Smooth muscle cell of the brain vasculature (primary cell): ENCODE measurements at places on chromosomes 4 and X.

GRCh38 chr4:2295900-2296442 lies 34.1 kb upstream of the MXD4 start:
- DNase-seq, result no peak

- no peak for DNase-seq
These were observed 538 bp upstream of the CYTL1 start for GRCh38 chr4:5019796-5020195.

DNA sequence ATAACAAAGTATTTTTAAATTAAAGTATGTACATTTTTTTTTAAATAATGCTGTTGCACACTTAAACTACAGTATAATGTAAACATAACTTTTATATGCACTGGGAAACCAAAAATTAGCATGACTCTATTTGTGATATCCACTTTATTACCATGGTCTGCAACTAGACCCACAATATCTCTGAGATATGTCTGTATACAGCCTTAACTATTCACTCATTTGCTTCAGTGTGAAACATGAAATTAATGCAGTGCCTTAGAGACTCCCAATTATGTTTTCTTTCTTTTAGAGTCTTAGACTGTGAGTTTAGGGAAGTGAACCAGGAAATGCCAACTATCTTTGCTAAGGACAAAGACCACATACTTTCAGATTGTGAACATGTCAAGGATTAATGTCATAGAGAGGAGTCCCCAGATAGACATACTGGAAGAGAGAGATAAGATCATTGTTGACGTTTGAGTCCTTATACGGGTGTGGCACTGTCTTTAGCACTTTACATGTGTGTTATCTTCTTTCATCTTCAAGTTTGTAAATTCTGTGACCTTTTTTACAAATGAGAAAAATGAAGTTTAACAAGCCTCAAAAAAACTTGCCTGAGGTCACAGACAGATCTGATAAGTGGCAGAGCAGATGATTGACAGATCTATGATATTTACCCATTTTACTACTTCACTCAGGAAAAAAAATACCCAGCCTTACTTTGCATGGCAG lies 23.2 kb downstream of the CXorf58 start:
- no peak for DNase-seq

- DNase-seq, result no peak
These were observed 172.5 kb downstream of the ANKRD50 start for GRCh38 chr4:124540014-124540413.

GRCh38 chr4:166673911-166674310 lies 560.4 kb downstream of the SPOCK3 start:
- no peak for DNase-seq

DNA sequence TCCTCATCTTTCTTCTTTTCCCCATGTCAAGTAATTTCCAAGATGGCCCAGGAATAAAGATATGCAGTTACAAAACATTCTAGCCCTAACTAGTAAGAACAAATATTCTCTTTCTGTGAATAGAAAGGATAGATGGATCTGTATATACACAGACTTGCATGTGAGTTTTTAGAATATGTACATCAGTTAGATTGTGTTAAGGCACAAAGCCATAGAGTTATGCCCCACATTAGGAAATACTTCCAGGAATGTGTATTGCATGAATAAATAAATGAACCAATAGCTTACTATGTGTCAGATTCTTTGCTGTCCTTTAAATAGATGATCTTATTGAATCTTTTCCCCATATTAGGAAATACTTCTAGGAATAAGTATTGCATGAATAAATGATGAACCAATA lies 46.0 kb upstream of the TMPRSS11E start:
- no peak for DNase-seq

DNA sequence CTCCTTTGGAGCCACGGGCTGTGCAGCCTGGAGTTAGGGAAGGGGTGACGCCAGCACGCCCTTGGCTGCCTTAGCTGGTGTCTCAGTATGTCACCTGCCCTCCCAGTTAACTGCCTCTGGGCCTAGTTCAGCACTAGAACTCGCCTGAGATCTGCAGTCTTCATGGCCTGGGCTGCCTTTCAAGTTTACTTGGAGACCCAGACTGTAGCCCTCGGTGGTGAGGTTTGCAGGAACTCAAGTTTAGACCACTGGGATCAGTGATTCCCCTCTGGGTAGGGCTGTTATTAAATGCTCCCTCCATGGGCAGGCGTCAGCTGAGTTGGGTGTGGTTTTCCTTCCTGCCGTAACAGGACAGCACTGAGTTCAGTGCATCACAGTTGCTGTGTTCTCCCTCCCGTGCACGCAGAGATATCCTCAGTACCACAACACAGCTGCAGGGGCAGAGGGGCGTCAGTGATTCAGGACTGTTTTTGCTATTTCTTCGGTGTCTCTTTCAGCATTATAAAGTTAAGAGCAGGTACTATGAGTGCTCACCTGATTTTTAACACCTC lies 30.5 kb downstream of the PLAC8 start:
- no peak for DNase-seq

GRCh38 chr4:174318829-174319764 lies 35.4 kb downstream of the CEP44 start:
- DNase-seq, result peak; percentile 7

GRCh38 chrX:134933911-134934310 lies 56.9 kb upstream of the SMIM10 start:
- DNase-seq, result no peak

DNA sequence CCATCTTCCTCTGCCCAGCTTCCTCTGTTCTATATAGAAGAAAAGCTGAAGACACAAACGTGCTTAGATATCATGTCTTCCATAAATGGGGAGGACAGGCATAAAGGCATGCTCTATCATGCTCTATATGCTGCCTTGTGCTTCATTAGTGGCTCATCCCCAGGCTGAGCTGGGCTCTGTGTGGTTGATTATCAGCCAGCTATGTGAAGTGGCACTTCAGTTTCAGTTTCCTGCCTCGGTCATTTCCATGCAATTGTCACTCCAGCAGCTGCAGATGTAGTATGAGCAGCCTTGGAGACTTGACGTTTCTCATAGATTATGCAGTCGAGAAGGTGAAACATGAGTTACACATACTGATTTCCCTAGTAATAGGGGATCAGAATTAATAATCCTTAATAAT lies 106.2 kb downstream of the SYTL5 start:
- no peak for DNase-seq

- DNase-seq, result no peak
These were observed at the start of gene PLXNA3 for GRCh38 chrX:154458116-154458953. Gene PLXNA3 (plus strand): TSS chrX:154458281. CDS start chrX:154460184, 1,903 bp downstream.

DNA sequence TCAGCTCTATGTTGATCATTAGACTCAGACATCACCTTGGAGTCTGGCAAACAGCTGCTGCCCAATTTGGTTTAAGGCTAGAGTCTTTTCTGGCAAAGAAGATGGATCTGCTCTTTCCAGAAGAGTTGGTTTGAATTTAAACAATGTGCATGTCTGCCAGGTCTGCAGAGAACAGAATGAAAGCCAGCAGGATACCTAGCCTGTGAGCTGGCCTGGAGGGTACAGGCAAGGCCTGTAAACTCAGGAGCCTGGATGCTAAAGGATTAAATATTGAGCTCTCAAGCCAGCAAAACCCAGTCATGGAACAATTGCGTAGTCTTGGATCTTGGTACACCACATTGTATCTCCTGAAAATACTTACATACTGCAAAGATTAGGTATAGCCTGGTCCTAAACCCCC lies 15.6 kb upstream of the PDLIM3 start:
- no peak for DNase-seq

- DNase-seq, result no peak
These were observed 2.4 kb upstream of the NSUN7 start for GRCh38 chr4:40747207-40747835.

- DNase-seq, result no peak
These were observed 838 bp upstream of the PRICKLE3 start for GRCh38 chrX:49187028-49187394.

DNA sequence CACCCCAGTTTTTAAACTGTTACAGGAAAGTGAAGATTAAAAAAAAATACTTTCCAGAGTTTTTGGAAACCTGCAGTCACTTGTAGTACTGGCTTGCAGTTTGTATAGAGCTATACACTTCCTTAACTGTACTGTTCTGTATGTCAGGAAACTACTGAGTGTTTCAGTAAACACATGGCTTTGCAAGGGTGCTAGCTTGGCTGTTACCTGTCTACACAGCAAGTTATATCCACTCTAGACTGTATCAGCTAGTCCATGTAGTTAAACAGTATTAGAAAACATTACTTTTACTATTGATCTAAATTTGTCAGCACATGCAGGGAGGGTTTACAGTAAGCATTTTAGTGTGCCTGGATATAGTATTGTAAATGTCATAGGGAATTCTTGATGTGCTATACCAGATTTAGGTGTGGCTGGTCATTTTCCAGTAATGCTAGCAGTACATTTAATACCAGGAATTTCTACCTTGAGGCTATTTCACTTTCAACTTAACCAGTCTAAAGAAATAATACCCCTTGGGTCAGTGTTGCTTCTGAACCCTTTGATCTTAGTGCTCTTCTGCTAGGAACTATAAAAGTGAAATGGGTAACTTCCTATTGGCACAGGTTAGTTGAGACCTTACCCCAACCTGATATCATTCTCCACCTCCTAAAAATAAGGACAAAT lies 192.3 kb upstream of the ANKRD50 start:
- DNase-seq, result no peak

DNA sequence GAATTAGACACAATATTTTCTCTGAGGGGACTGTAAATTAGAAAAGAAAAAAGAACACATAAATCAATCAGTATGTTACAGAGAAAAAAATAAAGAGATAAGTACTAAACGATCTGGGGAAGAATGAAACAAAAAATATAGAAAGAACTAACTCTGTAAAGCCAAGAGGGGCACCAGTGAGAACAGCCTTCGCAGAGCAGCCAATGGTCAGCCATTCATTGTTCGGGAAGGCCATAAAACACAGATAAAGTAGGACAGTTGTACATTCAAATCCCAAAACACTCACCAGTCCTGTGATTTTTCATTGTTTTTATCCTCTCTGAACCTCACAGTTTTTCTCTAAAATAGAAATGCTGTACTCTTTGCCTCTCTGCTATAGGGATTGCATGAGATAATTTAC lies 127.9 kb downstream of the NEK1 start:
- DNase-seq, result no peak

GRCh38 chr4:46954643-46955042 lies 38.7 kb downstream of the GABRA4 start:
- no peak for DNase-seq
